ENCODE measurements at places on chromosomes 16 and 17.

DNA sequence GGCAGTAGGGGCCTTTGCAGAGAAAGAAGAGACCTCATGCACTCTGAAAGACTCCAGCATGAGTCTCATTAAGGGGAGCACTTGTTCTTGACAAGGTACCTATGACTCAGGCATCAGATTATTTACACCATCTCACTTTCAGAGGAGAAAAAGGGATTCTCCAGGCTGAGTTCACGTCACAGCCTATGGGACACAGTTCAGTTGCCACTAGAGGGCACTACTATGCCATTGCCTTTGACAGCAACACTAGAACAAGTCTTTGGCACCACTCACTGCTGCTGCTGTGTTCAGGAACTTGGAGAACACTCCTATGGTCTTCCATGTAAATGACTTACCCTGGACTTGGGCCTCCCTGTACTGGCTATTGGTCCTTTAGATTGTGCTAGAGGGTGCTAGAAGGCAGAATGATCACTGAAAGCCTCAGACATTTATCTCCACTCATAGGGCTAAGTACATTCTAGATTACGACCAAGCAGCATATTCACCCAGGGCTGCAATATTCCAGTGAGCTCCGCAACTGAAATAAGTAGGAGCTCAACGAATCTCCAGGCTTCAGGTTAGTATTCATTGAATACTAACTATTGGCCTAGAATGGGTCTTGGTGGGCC lies 225.1 kb upstream of the CA10 start:
- peak; percentile 36 for DNase-seq

- no peak for DNase-seq
These were observed 176.4 kb upstream of the WSCD1 start for GRCh38 chr17:5893741-5894140.

GRCh38 chr16:71666928-71667707 lies 41.1 kb downstream of the MARVELD3 start:
- no peak for DNase-seq

- DNase-seq: no peak
These were observed 9.7 kb downstream of the USB1 start for GRCh38 chr16:58010886-58011285.

- DNase-seq: peak; percentile 41
These were observed 3.3 kb upstream of the FBXL20 start for GRCh38 chr17:39404542-39405378.

DNA sequence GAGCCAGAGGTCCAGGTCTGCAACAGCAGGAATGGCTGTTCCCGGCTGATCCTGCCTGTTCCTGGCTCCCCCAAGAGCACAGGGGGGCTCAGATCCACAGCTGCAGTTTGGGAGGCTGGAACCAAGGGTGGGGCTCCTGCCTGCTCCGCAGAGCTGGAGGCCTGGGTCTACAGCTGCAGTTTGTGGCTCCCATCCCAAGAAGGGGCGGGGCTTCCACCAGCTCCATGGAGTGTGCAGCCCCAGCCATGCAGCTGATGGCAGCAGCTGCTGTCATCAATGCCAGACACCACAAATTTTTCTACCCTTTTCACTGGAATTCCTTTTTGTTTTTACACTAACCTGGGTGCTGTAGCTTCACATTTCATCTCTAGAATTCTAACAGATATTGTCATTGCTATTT lies 135.4 kb upstream of the KIF2B start:
- no peak for DNase-seq

GRCh38 chr17:44348234-44348987 lies 3.3 kb downstream of the GRN start:
- DNase-seq: no peak

- no peak for DNase-seq
These were observed 40.1 kb downstream of the PEMT start for GRCh38 chr17:17551361-17551760.

DNA sequence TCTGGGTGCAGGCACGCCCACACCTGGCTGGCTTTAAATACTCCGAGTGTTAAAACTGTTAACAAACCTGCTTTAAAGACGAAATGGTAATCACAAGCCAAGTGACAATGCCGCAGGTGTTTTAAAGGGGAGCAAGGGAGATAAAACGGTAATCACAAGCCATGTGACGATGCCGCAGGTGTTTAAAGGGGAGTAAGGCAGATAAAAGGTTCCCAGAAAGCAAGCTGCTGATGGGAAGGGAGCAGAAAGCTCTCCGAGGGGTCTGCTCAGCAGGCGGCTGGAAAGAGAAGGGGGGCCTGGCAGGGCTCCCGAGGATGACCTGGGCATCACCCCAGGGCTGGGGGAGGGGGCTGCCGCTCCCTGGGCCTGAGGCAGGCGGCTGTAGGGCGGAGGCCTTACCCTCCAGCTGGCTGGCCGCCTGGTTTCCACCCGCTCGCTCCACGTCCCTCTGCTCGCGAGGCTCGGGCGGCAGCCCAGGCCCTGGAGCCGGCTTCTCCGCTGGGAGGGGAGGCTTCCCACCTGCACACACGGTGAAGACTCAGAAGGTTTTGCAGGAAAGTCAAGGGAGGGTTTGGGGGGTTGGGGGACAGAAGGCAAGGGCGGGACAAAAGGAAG lies 12.1 kb downstream of the NDUFAF8 start:
- DNase-seq: no peak

DNA sequence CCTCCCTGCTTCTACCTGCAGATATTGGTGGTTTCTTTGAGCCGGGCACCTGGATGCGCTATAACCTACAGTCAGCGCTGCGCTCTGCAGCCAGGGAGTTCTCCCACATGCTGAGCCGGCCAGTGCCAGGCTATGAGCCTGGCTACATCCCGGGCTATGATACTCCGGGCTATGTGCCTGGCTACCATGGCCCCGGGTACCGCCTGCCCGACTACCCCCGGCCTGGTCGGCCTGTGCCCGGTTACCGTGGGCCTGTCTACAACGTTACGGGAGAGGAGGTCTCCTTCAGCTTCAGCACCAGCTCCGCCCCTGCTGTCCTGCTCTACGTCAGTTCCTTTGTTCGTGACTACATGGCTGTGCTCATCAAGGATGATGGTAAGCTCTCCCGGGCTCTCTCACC lies 13.2 kb downstream of the CNTNAP1 start:
- no peak for DNase-seq

GRCh38 chr16:17397499-17397891 lies 73.3 kb downstream of the XYLT1 start:
- DNase-seq: no peak

DNA sequence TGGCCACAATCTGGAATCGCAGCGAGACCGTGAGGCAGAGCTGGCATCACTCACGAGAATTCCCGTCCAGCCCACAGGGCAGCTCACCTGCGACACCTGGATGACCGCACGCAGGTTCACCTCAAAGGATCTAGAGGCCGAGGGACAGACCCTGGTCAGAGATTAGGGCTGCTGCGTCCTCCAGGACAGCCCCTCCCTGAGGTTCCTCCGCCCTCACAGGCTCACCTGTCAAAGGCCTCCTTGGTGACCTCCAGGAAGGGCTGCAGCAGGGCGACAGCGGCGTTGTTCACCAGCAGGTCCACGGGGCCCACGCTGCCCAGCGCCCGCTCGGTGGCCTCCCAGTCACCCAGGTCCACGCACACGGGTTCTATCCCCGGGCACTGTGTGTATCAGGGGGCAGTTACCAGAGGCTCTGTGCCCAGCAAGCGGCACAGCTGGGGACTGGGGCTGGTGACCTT lies 834 bp downstream of the DCXR start:
- peak; percentile 38 for DNase-seq

- DNase-seq: no peak
These were observed 7.8 kb upstream of the KRT19 start for GRCh38 chr17:41535764-41536481.

DNA sequence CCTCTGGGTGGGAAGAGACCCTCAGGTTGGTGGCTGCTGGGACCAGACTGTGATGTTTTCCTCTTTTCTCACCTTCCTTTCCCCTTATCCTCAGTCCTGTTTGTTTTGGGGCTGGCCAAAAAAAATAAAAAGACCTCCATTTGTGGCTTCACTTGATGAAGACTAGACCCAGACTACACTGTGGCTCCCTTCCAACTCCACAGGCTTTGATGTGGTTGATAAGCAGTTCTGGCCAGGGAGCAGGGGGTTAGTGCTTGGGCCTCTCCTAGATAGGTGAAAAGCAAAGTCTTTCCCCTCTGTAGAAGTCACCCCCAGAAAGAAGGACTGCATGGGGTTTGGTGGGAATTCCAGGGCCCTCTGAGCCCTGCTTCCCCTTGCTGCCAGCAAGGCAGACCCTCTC lies 11.2 kb upstream of the ADAM11 start:
- DNase-seq: no peak

DNA sequence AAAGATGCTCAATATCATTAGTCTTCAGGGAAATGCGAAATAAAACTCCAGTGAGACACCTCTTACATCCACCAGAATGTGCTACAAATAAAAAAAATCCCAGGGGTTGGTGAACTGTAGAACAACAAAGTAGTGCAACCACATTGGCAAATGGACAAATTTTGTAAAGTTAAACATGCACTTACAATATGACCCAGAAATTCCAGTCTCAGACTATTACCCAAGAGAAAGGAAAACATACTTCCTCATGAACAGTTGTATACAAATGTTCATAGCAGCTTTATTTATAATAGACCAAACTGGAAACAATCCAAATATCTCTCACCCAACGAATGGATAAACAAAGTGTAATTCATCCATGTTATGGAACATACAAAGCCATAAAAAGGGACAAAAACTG lies 239.5 kb downstream of the ABCC12 start:
- DNase-seq: no peak

- DNase-seq: no peak
These were observed 157.1 kb upstream of the WSCD1 start for GRCh38 chr17:5913032-5913531.

DNA sequence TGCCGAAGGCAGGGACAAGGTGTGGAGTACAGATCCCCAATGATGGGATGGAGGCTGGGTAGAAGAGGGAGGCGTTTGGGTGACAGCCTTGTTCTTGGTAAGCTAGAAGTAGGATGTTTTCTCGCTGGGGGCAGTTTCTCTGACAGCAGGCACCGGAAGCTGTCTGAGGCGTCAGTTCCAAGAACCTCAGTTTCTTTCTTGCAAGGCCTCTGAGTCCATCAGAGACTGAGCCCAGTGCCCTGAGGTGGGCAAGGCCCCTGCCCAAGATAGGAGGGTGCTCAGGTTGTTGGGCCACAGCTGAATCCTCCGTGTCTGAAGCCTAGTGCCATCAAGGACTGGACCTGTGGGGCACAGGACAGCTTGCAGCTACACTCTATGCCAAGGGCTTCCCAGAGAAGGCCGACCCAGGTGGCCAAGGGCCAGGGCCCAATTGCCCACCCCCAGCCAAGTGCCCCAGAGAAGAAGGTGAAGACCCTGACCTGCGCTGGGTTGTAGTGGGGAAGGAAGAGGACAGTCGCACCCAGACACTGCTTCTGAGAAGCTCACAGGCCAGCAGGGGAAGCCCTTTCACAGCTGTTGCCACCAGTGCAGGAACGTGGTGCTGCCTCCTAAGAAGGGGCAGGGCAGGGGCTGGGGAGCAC lies 13.1 kb downstream of the CYB5D2 start:
- no peak for DNase-seq

DNA sequence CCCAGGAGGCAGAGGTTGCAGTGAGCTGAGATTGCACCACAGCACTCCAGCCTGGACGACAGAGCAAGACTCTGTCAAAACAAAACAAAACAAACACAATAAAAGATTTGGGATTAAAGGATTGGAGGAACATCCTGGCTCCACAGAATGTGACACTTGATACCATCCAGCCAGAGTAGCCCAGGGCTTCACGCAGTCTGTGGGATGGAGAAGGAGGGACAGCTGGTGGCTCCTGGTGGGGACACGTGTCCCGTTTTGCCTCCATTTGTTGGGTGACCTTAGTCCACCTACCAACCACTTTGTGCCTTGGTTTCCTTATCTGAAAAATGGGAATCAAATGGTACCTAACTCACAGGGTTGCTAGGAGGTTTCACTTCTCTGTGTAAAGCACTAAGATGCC lies 12.4 kb upstream of the CYB561 start:
- DNase-seq: no peak

- no peak for DNase-seq
These were observed 112.5 kb upstream of the CHMP6 start for GRCh38 chr17:80878876-80879722.

- no peak for DNase-seq
These were observed 21.1 kb downstream of the CSNK2A2 start for GRCh38 chr16:58176608-58177352.

DNA sequence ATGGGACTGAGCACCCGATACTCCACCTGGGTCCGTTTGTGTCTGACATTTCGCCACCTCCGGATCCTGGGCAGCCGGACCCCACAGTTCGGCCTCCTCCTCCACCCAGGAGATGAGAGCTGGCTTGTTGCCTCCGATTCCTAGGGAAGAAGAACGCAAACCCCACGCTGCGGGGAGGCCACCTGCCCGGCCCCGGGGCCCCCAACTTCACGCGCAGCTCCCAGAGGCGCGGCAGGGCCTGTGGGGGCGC lies 542 bp downstream of the ZNF764 start:
- no peak for DNase-seq

DNA sequence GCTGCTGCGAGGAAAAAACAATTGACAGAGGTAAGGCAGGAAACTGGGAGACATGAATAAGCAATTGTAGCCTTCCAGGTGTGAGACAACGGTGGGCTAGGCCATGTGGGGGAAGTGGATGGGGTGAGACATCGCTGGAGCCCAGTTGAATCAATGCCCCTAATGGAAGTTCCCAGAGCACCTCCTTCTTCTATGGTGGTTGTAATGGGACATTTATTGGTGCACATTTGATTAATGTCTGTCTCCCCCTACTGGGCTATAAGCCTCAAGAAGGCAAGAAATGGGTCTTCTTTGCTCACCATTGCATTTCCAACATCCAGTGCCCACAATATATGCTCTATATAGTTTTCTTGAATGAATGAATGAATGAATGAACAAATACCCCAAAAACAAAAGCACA lies 22.7 kb upstream of the CD300E start:
- DNase-seq: no peak

- DNase-seq: no peak
These were observed 86.5 kb downstream of the MYH13 start for GRCh38 chr17:10286324-10286723.

GRCh38 chr17:2611627-2612026 lies 18.2 kb downstream of the PAFAH1B1 start:
- no peak for DNase-seq

- DNase-seq: no peak
These were observed 375.6 kb downstream of the SOX9 start for GRCh38 chr17:72496461-72496860.

- DNase-seq: no peak
These were observed 46.2 kb downstream of the CDK12 start for GRCh38 chr17:39507511-39507910.

DNA sequence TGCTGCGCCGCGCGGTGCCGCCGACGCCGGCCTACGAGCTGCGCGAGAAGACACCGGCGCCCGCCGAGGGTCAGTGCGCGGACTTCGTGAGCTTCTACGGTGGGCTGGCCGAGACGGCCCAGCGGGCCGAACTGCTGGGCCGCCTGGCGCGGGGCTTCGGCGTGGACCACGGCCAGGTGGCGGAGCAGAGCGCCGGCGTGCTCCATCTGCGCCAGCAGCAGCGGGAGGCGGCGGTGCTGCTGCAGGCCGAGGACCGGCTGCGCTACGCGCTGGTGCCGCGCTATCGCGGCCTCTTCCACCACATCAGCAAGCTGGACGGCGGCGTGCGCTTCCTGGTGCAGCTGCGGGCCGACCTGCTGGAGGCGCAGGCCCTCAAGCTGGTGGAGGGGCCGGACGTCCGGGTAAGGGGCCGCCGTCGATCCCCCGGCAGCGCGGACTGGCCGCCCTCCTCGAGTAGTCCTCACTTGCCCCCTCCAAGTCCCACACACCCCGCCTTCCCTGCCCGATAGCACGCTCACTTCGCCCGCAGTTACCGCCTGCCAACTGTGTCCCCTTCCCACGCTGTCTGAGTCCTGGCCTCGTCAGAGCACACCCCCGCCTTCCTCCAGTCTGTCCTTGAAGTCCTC lies 470 bp downstream of the MLYCD start:
- peak; percentile 55 for DNase-seq

- no peak for DNase-seq
These were observed 4.4 kb downstream of the SMARCD2 start for GRCh38 chr17:63837962-63838600.

Data from stimulated activated CD8-positive, alpha-beta memory T cell treated with anti-CD3 and anti-CD28 coated beads, Interleukin-4, amount 100 ng/mL, for 48 hours (primary cell).